Urinary bladder (tissue), 4 donors: ENCODE measurements at places on chromosomes 2 and 18. TPM values are rescaled to one million over a fixed set of nuclear protein-coding genes. Genes with fewer than 3 reads are reported as not detected.

GRCh38 chr2:198611201-198611600 is 806.8 kb downstream of the PLCL1 start:
- DNase-seq = no peak

- DNase-seq = no peak
Observed at GRCh38 chr2:15814403-15814802, 125.9 kb upstream of the MYCN start.

GRCh38 chr2:149388120-149388816 is 57.9 kb downstream of the LYPD6 start:
- no peak for DNase-seq

GRCh38 chr2:127705391-127706065 is 4.2 kb downstream of the SFT2D3 start:
- no peak for DNase-seq

DNA sequence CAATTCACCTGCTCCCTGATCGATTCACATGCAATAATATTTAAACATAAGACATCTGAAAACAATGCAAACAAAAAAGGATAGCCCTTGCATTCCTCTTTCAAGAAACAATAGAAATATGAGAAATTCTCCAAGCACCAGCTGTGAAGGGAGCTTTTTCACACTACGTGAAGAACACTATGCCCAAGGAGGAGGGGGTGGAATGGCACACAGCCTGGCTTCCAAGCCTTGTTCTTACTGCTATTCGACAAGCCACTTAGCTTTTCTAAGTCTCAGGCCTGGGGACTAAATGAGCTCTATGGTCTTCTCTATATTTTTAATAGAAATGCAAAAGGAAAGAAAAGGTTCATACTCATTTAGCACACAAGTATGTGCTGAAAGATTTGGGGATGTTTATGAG is 92.2 kb upstream of the CHRNA1 start:
- no peak for DNase-seq

- DNase-seq = no peak
Observed at GRCh38 chr18:71028285-71028762, 739.5 kb downstream of the SOCS6 start.

DNA sequence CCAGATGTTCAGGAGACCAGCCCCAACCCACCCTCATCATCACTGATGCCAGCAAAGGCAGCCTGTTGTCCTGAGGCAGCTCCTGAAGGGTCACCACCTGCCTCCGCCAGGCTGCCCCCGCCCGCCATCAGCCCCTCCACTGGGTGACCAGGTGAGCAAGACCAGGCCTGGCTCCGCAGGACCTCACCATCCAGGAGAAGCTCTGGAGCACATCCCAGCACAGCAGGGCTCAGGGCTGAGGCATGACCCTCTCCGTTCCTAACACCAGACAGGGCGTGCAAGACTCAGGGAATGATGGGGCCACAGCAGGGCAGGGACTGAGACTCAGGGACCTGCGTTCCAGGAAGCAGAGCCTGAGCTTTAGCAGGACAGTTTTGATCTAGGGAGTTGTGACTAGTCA is 218.8 kb upstream of the RAB6C start:
- DNase-seq = no peak

GRCh38 chr2:132581991-132582738 is 87.8 kb downstream of the LYPD1 start:
- no peak for DNase-seq

- DNase-seq = no peak
Observed at GRCh38 chr2:46032996-46033395, 264.2 kb upstream of the EPAS1 start.

GRCh38 chr2:151549191-151549590 is 139.5 kb downstream of the RIF1 start:
- no peak for DNase-seq

DNA sequence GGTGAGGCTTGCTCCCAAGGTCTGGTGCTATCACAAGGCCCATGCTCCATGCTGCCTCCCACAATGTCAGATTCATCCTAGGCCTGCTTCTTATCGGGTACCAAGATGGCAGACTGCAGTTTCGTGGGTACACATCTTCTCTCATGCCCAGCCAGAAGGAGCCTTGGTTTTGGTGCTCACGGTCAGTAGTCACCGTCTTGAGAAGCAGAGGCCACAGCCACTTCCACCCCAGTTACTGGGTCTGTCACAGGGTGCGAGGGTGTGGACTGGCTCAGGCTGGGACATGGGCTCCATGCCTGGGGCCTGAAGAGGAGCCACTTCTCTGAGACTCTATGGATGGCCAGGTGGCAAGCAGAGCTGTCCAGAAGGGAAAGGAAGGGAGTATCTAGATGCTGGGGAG is 178.8 kb upstream of the HS6ST1 start:
- no peak for DNase-seq

DNA sequence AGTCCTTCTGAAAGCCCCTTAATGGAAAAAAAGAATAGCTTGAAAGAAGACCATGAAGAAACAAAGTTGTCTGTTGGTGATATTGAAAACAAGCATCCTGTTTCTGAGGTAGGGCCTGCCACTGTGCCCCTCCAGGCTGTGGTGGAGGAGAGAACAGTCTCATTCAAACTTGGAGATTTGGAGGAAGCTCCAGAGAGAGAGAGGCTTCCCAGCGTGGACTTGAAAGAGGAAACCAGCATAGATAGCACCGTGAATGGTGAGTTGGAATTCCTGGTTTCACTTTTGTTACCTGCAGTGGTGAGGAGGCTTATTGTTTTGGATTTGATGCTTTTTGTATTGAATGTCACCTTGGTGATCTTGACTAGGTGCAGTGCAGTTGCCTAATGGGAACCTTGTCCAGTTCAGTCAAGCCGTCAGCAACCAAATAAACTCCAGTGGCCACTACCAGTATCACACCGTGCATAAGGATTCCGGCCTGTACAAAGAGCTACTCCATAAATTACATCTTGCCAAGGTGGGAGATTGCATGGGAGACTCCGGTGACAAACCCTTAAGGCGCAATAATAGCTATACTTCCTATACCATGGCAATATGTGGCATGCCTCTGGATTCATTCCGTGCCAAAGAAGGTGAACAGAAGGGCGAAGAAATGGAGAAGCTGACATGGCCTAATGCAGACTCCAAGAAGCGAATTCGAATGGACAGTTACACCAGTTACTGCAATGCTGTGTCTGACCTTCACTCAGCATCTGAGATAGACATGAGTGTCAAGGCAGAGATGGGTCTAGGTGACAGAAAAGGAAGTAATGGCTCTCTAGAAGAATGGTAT is 13.3 kb downstream of the SLC20A1 start:
- no peak for DNase-seq

DNA sequence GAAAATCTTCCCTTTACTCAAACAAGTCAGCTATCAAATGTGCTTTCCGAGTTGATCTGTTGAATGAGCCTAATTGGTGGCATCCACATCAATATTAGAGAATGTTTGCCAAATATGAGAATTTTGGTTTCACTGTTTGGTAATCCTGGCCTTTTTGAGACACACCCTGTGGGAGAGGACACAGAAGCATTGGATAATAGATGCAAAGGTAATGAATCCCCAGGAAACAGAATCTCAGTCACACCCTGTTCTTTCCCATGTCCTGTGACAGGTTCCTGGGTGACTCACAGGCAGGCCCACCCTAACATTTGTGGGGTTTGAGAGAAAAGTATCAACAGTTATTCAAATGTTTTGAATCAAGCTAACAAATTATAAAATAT is 99.8 kb upstream of the PELI1 start:
- DNase-seq = no peak

GRCh38 chr2:209277444-209277843 is 146.4 kb upstream of the MAP2 start:
- DNase-seq = no peak

DNA sequence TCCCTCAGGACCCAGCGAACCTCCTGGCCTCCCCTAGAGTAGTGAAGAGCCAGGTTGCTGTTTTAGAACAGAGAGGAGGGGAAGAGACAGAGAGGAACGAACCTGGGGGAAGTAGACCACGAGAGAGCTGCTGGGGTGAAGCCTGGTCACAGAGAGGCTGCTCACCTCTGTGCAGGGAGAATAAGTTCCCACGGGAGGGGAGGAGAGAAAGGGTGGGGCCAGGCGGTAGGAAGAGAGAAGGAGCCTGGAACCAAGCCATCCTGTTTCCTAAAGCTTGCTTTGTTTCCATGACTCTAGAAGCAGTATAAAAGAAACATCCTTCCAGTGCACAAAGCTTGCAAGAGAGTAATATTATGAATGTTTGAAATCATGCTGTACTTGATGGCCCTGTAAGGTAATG is 147.9 kb downstream of the MYT1L start:
- DNase-seq = no peak

DNA sequence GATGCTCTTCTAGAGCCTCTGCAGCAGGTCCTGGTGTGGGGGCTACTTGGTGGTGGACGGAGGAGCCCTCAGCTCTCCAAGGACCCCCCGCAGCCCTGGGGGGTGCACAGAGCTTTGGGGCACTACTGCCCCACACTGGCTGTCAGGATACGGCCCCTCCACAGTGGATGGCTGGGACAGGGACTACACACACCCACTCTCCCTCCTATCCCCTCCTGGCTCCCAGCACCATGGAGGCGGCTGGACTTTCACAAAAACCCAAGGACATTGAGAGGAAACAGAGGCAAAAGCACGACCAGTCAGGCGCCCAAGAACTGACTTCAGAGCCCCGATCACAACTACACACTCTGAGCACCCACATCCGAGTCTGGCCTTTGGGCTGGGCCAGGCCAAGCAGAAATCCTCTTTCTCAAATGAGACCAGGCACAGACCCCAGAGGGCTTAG is 12.6 kb downstream of the GPR35 start:
- DNase-seq = no peak

GRCh38 chr18:39918847-39919246 is 2036.2 kb upstream of the PIK3C3 start:
- DNase-seq = no peak

DNA sequence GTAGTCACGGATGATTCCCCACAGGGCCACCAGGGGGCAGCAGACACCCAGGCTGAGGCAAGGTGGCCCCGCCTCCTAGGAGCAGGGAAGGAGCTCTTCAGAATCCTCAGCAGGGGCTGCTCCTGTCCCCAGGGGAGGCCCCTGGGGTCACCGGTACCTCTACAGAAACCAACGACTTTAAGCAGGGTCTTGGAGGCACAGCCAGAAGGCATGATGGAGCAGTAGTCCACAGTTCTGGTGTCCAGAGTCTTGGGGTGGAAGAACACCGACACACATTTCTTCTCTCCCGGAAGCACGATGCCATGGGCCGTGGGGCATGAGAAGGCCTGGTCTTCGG is 11.5 kb downstream of the CFAP65 start:
- DNase-seq = peak; percentile 15

DNA sequence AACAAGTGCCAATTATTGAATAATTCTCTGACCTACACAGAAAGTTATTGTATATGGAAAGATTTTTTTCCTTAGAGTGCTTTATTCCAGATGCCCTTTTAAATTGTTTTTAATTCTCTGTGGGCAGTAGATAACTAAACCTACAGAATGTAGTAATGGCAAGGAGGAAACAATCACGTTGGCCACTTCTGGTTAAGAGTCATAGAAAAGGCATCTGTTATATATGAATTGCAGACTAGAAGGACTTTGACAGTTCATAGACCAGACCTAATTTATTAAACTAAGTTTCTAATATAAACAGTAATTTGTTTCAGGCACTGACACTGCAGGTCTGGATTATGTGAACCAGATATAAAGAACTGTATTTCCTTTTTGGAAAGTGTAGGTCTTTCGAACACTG is 607.5 kb downstream of the PLCL1 start:
- no peak for DNase-seq

- DNase-seq = no peak
Observed at GRCh38 chr2:201084863-201085262, 13.1 kb downstream of the NDUFB3 start.

- DNase-seq = no peak
Observed at GRCh38 chr2:28616396-28616999, 120.6 kb downstream of the PLB1 start.

DNA sequence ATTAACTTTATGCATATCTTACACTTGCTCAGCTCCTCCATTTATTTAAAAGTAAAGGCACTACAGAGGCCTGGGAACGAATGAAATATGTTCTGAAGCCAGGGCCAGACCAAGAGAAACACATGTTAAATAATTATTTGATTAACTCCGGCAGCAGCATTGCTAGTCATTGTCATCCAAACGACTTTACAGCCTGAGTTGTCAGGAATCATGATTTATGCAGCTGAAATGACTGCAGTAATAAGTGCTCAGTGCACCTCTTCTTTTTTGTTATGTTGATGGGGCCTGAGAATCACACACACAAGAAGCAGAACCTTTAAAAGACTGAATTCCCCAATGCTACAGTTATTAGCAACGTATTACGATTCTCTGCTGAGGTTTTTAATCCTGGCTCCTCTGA is 58.9 kb downstream of the EPHA4 start:
- no peak for DNase-seq

- no peak for DNase-seq
Observed at GRCh38 chr2:214740867-214741395, 68.6 kb downstream of the BARD1 start.

- DNase-seq = no peak
Observed at GRCh38 chr2:65026704-65027464, 29.3 kb upstream of the CEP68 start.

GRCh38 chr2:121303531-121304263 is 18.7 kb upstream of the TFCP2L1 start:
- no peak for DNase-seq

CTAGE1 gene
- total RNA-seq = not detected

ARID5A gene
- 10.7 TPM for total RNA-seq

PLB1 gene
- 5.0 TPM for total RNA-seq

HNMT gene
- total RNA-seq = 179 TPM

KIF1A gene
- 5.2 TPM for total RNA-seq

FN1 gene
- 1,853 TPM for total RNA-seq

ANKRD30BL gene
- 0.26 TPM for total RNA-seq

TRIM43 gene
- not detected for total RNA-seq

GMPPA gene
- 34.3 TPM for total RNA-seq

CNTNAP5 gene
- total RNA-seq = 1.8 TPM

ADGRF3 gene
- total RNA-seq = 0.37 TPM

MBD2 gene
- 36.0 TPM for total RNA-seq
